Pancreas (tissue), 10 donors: ENCODE measurements at places on chromosomes 2 and 18.

DNA sequence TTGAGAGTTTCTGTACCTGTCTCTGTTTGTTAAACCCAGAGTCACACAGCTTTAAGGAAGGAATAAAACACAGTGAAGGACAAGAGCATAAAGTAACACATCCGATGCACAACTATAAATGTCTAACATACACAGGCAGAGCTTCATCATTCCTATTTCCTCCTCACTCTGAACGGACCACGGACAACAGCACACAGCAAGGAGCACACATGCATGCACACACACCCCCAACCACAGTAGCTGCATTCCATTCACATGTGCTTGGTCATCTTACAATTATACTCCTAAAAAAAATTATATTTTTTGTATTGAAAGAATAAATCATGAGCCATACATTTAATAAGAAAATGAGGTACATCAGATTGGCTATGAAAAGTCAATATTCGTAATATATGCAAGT, 58.3 kb downstream of the ID2 start:
- no peak for DNase-seq

DNA sequence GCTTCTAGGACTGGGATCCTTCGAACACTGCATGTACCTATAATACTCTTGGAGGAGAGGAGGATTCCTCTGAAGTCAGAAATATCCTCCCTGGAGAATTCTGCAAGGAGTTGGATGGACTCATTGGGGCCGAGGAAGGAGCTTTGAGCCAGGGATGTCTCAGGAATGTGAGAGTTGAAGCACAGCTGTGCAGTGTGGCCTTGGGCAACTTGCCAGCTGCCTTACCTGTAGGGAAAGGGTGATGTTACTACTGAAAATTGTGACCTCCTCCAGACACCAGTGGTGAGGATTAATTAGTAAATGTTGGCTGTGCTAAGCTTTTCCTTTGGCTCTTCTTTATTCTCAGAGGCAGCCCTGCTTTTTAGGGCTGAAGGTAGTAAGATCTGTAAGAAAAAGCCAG, 41.4 kb downstream of the FMNL2 start:
- peak; percentile 49 for DNase-seq

GRCh38 chr18:78790960-78791359, 188.7 kb upstream of the SALL3 start:
- no peak for DNase-seq

DNA sequence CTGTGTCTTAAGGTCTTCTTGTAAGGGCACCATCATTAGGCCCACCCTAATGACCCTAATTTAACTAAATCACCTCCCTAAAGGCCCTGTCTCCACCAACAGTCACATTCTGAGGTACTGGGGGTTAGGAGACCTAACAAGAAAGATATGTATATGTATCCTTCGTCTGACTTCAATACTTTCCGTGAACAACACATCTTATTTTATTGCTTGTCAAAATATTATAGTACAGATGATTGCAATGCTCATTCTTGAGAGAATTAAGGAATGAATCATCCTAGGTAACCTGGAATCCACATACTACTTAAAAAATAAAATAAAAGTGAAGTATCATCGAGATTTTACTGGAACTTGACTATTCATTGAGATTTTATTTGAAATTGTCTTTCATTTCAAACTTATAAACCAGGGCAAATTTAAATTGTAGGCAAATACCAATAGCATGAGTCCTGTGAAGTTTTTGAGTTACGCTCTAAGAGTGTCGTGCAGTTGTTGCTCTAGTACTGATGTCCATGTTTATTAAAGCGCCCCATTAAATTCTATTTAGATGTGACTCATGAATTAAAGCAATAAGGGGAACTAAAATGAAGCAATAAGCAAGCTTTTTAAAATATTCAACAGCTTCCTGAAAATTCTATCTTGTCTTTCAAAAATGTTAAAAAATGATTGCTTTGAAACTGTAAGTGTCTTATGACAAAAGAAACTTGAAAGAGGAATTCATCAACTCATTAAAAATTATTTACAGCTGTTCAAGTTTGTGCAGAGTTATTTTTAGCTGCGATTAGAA, 40.0 kb downstream of the CCDC102B start:
- no peak for DNase-seq

GRCh38 chr2:13758412-13758811, 874.1 kb upstream of the LRATD1 start:
- DNase-seq = no peak

- DNase-seq = peak; percentile 62
Measured at GRCh38 chr2:20050646-20051531, 539 bp downstream of the LAPTM4A start.

- DNase-seq = no peak
Measured at GRCh38 chr2:72757177-72757775, 68.6 kb downstream of the EXOC6B start.

DNA sequence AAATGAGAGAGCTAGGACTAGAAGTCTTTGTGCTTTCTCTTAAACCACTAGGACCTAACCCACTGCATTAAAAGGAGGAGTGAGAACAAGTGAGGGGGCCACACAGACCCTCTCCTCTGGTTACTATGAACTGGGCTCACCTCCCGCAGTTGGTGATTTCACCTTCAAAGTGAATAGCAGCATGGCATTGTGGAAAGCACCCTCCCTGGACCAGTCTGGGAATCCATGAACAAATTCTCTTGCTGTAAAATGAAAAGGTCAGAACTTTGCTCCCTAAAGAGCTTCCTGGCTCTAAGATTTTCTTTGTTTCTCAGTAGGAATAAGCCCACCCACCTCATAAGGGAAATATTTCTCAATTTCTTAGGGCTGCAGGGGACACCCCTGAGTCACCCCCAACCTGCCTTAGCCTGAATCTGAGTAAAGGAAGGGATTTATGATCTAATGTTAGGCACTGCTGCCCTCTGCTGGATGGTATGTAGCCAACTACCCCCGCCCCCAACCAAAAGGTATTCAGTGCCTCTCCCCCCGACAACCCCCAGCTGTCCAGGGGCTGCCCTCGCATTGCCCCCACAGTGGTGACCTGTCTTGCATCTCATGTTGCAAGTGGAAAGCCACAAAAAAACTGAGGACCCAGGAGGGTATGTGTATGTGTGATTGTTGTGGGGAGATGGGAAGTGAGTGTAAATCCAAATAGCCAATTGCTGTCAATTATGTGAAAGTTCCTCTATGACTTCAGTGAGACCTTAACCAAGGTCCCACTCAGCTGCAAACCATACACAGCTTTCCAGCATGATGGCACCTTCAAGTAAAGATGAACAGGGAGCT, 230.9 kb upstream of the SLC14A2 start:
- peak; percentile 55 for DNase-seq

DNA sequence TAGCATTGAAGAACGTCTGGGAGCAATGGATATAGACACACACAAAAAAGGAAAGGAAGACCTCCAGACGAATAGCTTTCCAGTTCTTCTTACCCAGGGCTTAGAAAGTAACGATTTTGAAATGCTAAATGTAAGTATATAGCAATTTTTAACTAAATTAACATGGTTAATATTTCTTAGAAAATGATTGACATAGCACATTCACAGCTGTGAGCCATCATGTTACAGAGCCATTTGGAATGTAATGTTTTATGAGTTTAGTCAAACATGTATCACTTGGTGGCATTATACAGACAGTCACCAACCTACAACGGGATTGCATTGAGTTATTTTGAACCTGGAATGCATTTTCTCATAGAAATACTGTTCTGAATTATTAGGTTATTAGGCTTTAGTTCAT, 35.1 kb downstream of the WDR43 start:
- no peak for DNase-seq

GRCh38 chr18:76442413-76443171, 52.5 kb downstream of the ZNF516 start:
- peak; percentile 64 for DNase-seq

DNA sequence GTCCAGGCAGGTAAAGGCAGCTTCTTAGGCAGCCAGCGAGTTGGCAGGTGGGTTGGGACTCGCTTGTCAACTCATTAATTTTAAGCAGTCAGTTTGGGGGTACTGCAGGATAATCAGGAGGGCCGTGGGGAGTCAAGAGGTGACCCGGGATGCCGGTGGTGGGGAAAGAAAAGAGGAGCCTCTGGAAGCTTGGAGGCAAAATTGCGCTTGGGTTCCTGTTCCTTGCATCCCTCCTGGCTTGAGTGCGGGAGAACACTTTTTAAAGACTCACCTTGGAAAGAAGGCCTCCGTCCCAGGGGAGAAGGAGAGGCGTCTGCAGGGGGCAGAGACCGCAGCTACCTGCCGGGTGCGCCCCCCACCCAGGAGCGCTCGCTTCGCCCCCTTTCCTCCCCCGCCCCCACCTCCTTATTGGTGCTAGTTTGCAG, at the start of gene KCNJ3:
TSS of gene KCNJ3 (plus strand) at position 400 of the 425 bp plus-strand sequence. CDS start 81 bp downstream, outside the sequence.
- no peak for DNase-seq

- DNase-seq = no peak
Measured at GRCh38 chr18:50334546-50335152, 40.2 kb upstream of the SKA1 start.

DNA sequence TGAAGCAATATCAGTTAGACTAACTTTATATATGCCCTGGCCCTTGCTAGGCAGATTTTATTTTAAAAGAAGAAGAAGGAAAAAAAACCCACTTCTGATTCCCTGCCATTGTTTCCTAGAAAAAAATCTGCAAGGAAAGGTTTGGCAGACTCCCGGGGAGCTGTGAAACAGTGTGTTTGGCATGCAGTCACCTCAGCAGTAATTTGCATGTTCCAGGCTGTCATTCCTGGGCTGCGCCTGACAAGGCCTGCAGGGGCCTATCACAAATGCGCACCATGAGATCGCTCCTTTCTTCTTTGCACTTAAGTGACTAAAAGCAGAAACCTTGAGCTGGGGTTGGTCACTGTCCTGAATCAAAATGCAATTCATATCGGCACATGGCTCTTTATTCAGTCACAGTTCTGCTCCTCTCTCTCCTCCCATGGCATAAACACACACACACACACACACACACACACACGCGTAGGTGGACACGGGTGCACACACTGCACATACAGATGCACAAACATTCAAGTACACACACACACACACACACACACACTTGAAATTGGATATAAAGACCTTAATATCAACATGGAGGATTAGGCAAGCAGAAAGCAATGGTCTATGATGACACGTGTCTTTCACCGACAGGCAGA, 172.8 kb downstream of the MYT1L start:
- DNase-seq = no peak

- DNase-seq = no peak
Measured at GRCh38 chr18:60111525-60111924, 211.7 kb downstream of the PMAIP1 start.

DNA sequence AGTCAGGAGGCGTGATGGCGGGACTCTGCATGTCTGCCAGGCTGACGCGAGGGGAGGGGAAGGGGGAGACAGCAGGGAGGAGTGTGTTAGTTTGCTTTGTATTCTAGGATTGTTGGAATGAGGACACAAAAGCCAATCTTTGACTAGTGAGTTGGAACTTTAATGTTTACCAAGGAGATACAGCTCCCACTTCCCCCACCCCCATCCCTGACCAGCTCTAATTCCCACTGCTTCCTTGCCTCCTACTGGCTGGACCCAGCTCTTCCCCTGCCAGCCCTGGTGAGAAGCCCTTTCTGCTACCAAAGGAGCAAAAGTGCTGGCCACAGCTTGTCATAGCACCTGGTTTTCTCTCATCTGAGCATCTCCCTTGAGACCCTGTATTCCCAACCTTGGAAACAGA, 84.5 kb downstream of the CELF4 start:
- no peak for DNase-seq

DNA sequence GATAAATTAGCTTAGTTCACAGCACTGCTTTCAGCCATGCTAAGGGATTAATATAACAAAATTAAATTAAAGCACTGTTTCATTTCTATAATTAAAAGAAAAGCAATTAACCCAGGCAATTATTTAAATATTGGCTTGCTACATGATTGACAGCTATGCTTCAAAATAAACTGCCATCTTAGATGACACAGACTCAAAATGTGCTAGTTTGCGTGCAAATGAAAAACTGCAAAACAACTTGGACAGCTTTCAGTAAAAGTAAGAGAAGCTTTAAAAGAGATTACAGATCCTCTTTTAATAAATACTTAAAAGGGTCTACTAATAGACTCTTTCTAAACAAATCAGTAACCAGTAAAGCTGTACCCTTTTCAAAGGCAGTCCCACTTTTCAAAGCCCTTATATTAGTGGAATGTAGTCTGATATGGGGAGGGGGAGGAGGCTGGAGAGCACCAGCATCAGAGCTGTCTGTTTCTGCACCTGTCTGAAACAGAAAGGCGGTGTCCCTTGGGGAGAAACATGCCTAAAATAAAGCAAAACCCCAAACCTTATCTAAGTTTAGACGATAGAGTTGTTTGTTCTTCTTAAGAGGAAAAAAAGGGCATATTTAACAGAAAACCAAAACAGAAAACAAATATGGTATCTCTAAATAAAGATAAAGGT, 20.8 kb downstream of the EIF2AK3 start:
- no peak for DNase-seq

- no peak for DNase-seq
Measured at GRCh38 chr18:77105680-77106079, 26.9 kb downstream of the MBP start.

GRCh38 chr18:3594760-3595368, 144.9 kb downstream of the TGIF1 start:
- DNase-seq = peak; percentile 36

GRCh38 chr2:170503563-170503962, 211.6 kb upstream of the SP5 start:
- DNase-seq = no peak

DNA sequence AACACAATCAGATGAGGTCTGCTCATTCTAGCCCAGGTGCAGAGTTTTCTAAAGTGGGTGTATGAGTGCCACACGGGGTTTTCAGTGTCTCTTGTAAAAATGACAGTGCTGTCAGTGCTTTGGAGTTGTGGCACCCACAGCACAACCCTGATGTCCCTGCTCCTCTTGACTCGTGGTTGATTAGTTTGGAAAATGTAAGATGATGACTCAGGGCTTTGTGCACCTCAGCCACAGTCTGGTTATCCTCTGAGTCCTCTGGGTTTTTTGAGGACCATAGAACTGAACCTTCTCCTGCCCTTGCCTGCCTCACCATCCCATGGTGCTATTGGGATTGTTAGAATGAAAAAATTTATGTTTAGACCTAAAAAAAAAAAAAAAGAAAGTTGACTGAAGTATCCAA, 105.6 kb downstream of the MYO1B start:
- no peak for DNase-seq

- no peak for DNase-seq
Measured at GRCh38 chr2:74249406-74250122, 51.1 kb downstream of the MTHFD2 start.

GRCh38 chr2:7102826-7103225, 185.6 kb downstream of the RNF144A start:
- DNase-seq = no peak

- no peak for DNase-seq
Measured at GRCh38 chr2:171939743-171940071, 17.4 kb downstream of the HAT1 start.

DNA sequence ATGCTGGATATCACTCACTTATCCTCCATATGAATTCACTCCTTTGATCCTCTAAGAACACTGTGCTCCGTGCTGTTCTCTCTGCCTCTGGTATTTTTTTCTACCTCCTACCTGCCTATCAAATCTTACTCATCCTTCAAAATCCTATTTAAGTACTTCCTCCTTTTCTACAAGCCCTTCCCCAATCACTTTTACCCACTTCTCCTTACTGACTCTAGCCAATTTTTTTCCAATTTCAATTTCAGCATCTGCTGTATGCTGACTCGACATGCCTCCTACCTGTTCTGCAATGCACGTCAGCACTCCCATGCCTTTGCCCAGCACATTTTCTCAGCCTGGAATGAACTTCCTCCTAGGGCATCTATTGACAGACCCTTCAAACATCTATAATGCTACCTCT, 37.3 kb upstream of the LNPK start:
- DNase-seq = no peak

- DNase-seq = no peak
Measured at GRCh38 chr18:78739115-78739514, 240.5 kb upstream of the SALL3 start.
